ENCODE measurements at places on chromosomes 2 and 18.

GRCh38 chr2:46066116-46066515 lies 231.1 kb upstream of the EPAS1 start:
- no peak for DNase-seq

- no peak for DNase-seq
Observed at GRCh38 chr2:14675489-14675888, 43.0 kb downstream of the LRATD1 start.

DNA sequence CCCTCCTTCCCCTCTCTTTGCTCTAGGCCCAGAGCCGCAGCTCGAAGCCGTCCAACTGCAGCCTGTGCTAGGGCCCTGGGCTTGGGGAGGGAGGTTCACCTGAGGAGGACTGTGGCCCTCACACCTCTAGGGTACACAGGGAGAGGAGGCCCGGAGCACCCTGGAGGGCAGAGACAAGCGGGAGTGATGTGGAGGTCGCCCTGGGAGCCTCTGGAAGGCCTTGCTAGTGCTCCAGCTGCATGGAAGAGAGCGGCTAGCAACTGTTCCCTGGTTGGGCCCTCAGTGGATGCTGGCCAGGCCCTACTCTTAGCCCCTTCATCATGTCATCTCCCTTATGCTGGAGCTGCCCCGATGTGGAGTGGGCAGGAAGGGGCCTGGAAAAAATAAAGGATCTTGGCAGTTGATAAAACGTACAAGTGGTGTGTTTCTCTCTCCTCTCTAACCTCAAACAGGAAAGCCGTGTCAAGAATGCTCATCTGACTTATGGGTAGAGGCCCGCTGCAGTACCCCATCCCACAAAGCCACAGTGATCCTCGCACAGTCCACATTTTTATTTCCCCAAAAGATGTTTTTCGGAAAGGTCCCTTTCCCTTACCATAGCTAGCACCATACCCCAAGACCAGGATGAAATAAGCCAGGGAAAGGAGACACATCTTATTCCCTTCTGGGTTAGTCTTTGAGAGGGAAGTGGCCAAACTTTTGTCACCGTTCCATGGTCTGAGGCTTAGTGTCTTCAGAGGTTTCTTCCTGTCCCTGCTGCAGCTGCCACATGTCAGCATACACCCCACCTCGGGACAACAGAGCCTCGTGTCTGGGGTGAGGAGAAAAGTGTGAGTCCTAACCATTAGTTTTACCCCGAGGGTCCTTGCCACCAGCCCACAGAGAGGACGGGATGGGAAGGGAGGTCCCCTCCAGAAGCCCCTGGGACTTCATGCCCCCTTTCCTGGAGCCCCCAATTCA lies 2.9 kb downstream of the ZFAND2B start:
- no peak for DNase-seq

GRCh38 chr2:237198164-237198855 lies 112.6 kb downstream of the COPS8 start:
- DNase-seq: no peak

DNA sequence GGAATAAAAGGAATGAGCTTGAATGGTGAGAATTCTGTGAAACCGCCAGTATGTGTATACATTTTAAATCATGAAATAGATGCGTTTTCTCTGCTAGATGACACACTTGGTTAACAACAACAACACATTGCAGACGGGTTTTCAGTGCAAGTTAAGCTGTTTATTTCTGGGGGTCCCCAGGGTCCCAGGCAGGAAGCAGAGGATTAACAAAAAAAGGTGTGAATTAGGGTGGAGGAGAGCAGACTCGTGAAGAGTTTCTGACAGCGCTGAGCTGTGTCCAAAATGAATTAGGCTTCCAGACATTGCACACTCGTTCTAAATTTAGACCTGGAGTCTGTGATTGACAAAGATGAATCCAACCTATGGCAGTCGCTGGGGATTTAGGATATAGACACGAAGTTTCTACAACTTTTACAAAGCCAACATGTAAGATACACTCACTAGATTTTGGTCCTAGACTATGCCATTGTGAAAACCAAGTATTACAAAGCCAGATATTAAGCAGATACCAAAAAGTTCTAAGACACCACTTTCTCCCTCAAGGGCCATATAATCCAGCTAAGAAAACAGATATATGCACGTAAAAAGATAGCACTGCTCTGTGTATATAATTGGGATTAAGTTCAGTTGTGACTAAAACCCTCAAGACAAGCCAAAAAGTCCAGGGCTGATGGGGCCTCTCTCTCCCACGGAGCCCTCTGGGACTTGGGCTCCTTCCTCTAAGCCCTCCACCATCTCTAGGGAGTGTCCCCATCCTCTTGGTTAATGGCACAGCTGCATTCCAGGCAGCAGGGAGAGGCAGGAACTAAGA lies 120.2 kb downstream of the ACAA2 start:
- DNase-seq: no peak

DNA sequence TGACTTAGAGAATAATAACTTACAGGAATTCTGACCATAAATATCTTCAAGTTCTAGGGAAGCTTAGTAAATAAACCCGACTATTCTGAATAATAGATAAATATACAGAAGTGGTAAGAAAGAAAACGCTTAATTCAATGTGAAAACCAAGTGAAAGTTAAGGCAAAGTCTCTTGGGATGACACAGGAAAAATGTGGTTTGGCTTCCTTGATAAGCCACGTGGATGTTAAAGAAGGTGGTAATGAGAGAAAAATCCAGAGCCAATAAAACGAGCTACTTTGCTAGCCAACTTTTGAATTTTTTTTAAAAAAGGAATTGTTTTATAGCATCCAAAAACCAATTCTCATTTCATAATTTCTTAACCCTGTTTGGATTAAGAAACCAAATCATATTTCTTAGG lies 166.2 kb upstream of the VRK2 start:
- DNase-seq: no peak

DNA sequence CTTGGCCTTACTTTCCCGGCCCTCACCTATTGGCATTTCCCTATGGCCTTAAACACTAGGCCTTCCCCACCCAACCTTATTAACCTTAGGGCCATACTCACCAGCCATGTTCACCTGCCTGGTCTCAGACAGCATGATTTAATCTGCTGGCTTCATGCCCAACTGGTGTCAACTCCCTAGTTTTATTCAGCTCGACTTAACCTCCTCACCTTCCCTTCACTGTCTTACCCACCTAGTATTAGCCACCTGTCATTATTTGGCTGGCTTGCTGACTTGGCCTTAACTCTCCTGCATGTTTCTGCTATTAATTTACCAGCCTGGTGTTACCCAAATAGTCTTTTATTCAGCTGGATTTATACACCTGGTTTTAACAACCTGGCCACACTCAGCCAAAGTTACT lies 136.0 kb upstream of the ZSWIM2 start:
- no peak for DNase-seq

- DNase-seq: no peak
Observed at GRCh38 chr2:64250751-64251423, 106.7 kb upstream of the PELI1 start.

DNA sequence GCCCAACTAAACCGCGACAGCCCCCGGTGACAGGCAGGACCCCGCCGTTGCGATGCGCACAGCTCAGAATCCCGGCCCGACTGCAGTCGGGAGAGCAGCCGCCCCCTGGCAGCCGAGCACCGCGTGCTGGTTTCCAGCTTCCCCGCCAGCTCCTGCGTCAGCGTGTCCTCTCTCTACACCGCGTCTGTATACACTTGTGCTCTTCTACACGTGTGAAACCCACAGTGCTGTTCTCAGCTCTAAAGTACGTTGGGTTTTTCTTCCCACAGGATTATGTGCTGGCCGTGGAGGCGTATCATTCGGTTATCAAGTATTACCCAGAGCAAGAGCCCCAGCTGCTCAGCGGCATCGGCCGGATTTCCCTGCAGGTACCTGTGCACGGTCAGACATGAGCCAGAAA lies 54.0 kb downstream of the ADI1 start:
- DNase-seq: no peak

DNA sequence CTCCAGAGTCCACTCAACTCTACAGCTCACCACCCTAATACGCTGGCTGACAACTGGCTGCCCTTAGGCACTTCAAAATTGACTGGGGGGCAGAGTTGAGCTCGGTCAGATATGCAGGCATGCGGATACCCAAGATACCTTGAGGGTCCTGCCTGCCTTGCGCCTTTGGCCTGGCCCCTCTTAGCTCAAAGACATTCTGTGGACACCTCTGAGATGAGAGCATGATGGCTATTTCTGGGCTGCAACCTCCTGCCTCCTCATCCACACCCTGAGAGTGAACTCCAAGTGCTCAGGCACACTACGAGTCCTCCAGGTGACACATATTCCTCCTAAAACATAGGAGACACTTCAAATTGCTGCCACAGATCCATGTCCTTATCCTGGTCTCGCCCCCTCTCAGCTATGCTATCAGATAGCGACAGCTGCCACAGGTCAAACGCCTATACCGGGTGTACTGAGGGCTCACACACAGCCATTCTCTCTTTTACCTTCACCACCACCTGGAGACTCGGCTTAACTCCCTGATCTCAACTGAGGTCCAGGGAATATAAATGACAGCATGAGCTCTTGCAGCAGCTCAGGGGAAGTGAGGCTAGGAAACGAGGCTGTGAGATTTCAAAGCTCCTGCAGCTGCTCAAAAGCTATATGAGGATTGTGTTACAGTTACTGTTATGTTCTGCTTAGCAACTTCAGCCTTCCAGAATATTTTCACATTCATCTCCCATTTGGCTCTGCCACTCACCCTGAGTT lies 60.5 kb upstream of the TEX51 start:
- DNase-seq: no peak

DNA sequence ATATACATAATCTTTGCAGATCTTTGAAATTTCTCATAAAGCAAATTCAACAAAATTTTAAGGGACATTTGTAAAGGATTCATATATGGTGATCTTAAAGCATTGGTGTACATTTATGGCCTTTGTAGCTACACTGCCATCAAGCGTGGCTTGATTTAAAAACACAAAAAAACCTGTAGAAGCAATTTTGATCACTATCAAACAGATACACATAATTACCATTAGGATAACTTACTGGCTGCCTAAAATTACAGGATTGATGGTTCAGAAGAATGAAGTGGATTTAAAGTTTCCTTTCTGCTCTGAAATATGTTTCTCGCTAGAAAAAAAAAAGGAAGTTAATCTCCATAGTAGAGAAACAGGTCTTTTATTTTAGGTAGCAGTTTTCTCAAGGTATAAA lies 31.4 kb downstream of the MAPRE2 start:
- DNase-seq: no peak

DNA sequence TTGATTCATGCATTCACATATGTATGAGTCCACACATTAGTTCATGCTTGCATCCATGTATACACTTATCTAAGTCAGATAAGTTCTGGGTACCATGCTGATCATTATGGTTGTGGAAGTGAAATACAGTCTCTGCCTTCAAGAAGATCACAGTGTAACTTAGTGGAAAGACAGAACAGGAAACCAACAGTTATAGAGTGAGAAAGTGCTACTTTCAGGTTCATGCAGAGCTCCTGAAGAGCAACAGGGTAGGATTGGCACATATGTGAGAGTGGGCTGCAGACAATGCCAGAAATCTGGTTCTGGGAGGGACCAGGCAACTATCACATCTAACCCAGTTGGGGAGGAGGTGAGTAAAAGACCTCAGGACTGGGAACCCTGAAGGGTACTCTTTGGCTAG lies 35.4 kb upstream of the PGAP1 start:
- DNase-seq: no peak

DNA sequence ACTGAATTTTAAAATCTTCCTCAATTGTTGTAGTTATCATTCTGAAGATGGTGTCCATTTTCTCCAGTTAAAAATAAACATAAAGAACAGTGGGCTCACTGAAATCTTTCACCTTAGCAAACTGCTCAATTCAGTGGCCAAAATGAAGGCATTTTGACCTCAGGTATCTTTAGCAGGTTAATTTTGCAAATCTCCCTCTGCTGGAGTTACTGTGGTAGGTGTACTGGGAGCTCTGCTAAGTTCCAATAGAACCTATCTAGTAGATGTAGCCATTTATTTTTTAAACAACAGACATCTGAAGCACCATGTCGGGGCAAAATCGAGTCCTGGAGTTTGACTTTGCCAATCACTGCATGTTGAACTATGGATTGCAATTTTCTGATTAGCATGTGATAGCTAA lies 177.1 kb downstream of the IRS1 start:
- DNase-seq: no peak

- no peak for DNase-seq
Observed at GRCh38 chr2:129779783-129780182, 199.7 kb upstream of the RAB6C start.

GRCh38 chr2:60317844-60318243 lies 235.6 kb downstream of the BCL11A start:
- no peak for DNase-seq

GRCh38 chr2:217864963-217865772 lies 137.6 kb downstream of the TNS1 start:
- DNase-seq: no peak

DNA sequence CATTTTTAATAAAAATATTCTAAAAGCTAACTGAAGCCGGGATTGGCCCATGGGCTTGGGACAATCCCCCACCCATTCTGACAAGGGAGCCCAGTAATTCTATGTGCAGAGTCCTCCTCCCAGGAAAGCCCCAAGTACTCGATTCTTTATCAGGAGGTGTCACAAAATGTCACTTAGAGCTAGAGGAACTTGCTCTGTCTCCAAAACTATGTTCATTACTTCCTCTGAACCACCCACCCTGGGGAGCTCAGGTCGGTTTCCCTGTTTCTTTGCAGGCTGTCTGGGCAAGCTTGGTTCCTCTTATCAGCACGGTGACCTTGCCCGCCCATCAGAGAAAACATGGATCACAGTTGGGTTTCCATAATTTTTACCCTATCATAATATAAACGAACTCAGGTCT lies 430.6 kb upstream of the ID2 start:
- DNase-seq: no peak

GRCh38 chr2:20157193-20157891 lies 67.6 kb downstream of the SDC1 start:
- no peak for DNase-seq
